Upper lobe of left lung (tissue), 6 donors: ENCODE measurements at places on chromosomes 6 and 20. TPM values are rescaled to one million over a fixed set of nuclear protein-coding genes. Genes with fewer than 3 reads are reported as not detected.
A peak's percentile ranks its signal among the peaks of the same experiment; 100 is the strongest.

GRCh38 chr6:90758741-90759140, 171.9 kb upstream of the MAP3K7 start:
- DNase-seq: no peak

DNA sequence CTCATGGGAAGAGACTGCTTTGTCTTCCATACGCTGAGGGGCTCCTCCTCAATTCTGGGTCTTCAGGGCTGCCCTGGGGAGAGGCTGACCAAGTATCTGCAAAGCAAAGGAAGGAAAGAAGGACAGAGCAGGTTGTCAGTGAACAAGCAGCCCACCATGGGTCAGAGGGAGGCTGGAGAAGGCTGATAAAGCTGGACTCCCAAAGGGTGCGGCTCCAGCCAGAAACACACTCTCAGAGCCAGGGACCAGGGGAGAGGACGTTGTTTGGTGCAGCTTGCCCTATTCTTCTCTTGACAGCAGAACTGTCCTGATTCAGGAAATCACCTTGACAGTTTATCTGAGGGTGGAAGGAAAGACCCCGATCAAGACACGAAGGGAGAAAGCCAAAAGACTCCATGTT, 10.4 kb upstream of the CTCFL start:
- no peak for DNase-seq

DNA sequence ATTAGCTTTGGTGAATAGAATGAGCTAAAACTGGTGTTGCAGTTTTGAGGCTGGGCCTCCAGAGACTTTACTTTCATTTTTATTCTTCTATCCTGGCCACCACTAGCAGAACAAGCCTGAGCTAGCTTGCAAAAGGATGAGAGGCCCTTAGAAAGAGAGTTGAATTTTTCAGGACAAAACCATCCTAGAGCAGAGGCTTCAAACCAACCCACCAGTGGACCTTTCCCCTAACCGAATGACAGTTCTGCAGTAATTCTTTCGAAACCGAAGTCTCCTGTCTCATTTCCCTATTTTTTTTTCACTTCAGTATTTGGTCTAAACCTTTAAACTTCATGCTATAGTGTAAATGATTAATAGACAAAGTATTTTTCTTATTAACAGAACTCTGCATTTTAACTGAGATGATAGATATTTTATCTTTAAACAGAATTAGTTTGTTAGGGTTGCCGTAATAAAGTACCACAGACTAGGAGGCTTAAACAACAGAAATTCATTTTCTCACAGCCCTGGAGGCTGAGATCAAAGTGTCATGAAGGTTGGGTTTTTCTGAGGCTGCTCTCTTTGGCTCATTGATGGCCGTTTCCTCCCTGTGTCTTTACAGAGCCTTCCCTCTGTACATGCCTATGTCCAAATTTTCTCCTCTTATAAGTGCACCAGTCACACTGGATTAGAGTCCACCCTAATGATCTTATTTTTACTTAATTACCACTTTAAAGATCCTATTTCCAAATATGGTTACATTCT, 80.6 kb upstream of the PAK5 start:
- DNase-seq: no peak

DNA sequence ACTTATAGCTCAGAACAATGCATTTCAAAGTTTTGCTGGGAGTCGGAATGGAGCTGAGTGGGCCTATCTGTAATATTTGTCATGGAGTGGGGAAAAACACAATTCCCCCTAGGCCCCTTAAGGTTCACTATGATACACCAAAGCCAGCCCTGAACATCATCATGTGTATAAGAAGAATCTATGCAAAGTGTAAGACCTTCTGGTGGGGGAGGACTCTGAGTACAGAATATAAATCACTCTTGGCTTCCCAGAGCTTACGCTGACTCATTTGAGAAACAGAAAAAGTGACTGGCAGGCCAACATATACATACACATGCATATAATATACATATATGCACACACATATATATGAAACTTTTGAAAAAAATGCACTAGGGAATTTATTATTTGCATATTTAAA, 54.1 kb upstream of the UBR2 start:
- DNase-seq: no peak

DNA sequence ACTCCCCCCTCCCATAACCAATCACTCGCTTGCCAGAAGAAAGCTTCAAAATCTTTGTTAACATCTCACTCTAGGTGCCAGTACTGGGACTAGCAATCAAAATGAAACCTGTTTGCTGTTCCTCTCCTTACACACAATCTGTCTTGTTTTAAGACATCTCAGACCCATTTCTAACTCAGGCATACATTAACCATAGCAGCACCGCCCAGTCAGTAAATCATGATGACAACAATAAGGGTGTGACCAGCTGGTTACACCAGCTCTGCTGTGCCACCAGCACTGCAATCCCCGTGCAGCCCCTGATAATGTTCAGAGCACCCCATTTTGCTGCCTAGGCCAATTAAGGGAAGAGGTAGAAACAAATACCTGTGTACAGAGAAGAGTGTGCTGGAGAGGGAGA, 185.2 kb upstream of the TAB2 start:
- no peak for DNase-seq

GRCh38 chr6:41239467-41240159, 11.5 kb downstream of the TREML4 start:
- DNase-seq: no peak

DNA sequence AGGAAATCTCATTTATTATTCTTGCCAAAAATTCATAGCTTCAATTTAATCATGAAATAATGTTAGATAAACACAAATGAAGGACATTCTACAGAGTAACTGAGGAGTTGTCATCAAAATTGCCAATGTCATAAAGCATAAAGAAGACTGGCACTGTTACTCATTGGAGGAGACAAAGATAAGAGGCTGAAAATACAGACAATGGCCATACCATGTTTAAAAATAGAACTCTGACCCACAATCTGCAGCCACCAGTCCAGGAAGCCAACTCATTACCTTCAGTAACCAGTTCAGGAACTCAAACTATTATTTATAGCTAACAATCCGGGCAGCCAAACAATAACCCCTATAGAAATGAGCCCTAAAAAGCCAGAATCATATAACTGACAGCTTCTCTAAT, 795.6 kb downstream of the TENT5A start:
- DNase-seq: no peak

DNA sequence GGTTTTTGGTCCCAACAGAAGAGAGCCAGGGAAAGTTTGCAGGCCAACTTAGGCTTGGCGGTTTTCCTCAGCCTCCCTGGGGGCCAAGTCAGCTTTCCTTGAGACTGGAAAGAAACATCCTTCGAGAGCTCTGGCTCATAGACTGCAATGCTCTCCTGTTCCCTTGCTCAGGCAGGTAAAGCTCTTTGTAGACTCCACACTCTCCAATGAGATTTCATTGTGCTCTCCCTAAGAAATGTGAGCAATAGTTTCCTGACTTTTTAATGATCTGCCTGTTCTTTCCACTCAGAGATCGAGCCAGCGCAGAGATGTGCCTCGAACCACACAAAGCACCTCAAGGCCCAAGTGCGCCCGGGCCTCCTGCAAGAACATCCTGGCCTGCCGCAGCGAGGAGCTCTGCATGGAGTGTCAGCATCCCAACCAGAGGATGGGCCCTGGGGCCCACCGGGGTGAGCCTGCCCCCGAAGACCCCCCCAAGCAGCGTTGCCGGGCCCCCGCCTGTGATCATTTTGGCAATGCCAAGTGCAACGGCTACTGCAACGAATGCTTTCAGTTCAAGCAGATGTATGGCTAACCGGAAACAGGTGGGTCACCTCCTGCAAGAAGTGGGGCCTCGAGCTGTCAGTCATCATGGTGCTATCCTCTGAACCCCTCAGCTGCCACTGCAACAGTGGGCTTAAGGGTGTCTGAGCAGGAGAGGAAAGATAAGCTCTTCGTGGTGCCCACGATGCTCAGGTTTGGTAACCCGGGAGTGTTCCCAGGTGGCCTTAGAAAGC, 13.9 kb downstream of the TNFAIP3 start:
- DNase-seq: no peak

- no peak for DNase-seq
Measured at GRCh38 chr20:47524015-47524784, 22.5 kb downstream of the NCOA3 start.

- DNase-seq: no peak
Measured at GRCh38 chr6:21005816-21006570, 471.7 kb downstream of the CDKAL1 start.

DNA sequence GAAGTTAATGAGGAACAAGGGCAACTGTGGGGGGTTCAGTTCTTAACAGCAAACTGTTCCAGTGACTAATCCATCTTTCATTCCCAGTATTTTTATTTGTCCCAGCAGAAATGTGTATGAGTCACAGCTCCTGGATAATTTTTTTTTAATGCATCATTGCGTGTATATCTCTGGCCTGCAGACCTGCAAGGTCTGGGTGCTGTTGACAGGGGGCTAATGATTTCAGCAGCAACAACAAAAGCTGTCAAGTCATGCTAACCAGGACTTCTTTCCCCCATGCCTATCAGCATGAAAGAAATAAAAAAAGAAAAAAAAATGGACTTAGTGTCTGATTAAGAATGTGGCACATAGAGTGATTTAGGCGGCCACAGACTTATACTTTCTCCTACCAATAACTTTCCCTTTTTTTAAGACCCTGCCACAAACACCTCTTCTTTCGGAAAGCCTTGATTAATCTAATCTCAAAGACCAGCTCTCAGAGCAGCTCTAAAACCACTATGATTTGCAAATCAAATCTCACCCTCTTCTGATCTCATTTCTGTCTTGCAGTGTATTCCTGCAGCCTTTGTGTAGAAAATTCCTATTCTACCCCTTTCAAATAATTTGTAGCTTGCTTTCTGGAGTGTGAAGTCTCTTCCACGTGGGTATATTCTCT, 14.2 kb upstream of the PREX1 start:
- no peak for DNase-seq

DNA sequence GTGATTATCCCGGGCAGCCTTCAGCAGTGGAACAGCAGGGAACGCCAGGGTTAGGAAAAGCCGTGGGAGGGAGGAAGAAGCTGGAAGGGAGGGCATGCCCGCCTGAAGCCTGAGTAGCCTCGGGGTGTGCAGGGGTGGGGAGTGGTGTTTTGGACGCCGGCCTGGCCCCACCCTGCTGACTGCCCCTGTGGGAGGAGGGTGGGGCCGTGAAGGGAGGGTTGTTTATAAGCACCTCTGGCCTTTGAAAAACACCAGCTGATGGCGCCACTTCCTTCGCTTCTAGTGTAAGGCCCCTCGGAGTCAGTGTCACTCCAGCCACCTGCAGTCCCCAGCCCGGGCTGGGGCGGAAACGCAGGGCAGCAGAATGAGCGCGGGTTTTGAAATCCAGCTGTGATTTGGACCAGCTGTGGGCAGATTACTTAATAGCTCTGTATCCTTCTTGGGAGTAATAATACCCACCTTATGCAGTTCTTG, 52.8 kb upstream of the BMP6 start:
- peak; percentile 75 for DNase-seq

- no peak for DNase-seq
Measured at GRCh38 chr20:59235226-59235625, 65.2 kb upstream of the EDN3 start.

- no peak for DNase-seq
Measured at GRCh38 chr20:32828029-32828680, 8.4 kb downstream of the MAPRE1 start.

DNA sequence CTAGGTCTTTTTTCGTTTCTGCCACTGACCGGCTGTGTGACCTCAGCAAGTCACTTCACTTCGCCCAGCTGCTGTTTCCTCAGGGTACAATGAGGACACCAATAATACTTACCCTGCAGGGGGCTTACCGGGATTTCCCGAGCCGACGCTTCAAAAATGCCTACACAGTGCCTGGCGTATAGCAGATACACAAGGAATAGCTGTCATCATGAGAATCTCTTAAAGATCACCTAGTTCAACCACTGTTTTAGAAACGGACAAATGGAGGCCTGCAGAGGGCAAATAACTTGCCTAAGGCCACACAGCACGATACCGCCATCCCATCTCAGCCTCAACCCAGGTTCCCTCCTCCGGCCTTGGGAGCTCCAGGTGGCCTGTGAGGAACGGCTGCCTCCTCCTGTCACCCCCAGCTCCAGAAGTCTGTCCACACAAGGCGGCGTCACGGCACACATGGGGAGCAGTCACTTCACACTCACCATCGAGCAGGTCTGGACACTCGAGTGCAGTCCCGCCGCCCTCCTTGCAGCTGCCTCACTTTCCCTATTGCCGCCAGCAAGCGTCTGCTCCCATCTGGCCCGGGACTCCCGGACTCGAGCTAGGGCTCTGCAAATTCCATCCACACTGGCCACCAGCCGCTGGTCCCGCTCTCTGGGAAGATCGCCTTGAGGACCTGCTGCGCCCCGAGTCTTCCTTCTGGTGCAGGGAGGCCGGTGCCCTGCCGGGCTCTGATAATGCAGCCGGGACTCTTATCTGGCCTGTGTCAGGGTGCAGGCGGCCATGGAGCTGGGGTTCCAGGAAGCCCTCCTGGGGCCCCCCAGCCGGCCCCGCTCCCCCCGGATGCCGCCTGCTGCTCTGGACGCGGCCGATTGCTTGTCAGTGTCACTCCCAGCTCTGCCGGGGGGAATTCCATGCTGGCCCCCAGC, at the start of gene RIPOR3:
RIPOR3 (minus strand) TSS at position 893 of the 923 bp plus-strand sequence; CDS start at position 479, 414 bp downstream.
- no peak for DNase-seq

- peak; percentile 50 for DNase-seq
Measured at GRCh38 chr6:113137426-113137825, 719.7 kb upstream of the MARCKS start.

- no peak for DNase-seq
Measured at GRCh38 chr20:17169585-17170136, 57.2 kb upstream of the PCSK2 start.

DNA sequence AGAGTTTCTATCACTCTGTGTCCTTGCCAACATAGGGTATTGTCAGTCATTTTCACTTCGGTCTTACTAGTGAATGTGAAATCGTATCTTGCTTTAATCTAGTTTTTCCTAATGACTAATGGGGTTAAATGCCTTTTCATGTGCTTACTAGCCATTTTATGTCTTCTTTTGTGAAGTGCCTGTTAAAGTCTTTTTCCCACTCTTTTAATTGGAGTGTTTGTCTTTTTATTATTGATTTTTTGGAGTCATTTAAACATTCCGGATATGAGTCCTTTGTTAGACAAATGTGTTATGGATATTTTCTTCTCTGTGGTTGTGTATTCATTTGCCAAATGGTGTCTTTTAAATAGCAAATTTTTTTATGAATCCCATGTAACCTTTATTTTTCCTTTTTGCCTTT, 194.6 kb downstream of the CDH26 start:
- no peak for DNase-seq

DNA sequence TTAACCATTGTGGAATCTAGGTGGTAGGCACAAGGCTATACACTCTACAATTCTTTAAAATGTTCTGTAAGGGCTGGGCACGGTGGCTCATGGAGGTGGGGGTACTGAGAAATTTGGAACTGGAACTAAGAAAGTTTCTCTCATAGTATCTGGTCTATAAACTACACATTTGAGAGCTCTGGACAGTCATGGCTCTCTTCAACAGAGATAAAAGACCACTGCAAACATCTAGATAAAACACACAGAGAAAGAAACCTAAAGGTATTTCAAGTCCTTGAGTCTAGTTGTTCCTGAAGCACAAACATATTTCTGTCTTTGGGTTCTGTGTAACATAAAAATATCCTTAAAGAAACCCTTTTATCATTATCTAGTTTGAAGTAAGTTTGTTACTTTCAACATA, 35.2 kb downstream of the ILRUN start:
- no peak for DNase-seq

Gene C20orf141
- total RNA-seq: not detected

Gene KIF6
- 4.1 TPM for total RNA-seq

Gene ZNF334
- total RNA-seq: 13.5 TPM

Gene EDN3
- 0.27 TPM for total RNA-seq

Gene TMEM200A
- total RNA-seq: 5.5 TPM

Gene TREML2
- total RNA-seq: 2.0 TPM

Gene MTG2
- 28.3 TPM for total RNA-seq
